ENCODE measurements at places on chromosomes 1 and 21.

- H3K4me1 ChIP-seq = peaks cover 24% of the 10 kb centered on the region
- H3K27ac ChIP-seq = peak overlapping the region; percentile 99
- peak overlapping the region; percentile 83 for H3K4me3 ChIP-seq
- no peaks in the 10 kb centered on the region for H3K27me3 ChIP-seq
- DNase-seq = peak; percentile 97
Measured at GRCh38 chr1:77978293-77978968, 441 bp downstream of the FUBP1 start.

- H3K27me3 ChIP-seq = peaks cover 3% of the 10 kb centered on the region
- no peak overlapping the region for H3K4me3 ChIP-seq
- no peak for DNase-seq
- H3K36me3 ChIP-seq = no peaks in the 10 kb centered on the region
Measured at GRCh38 chr1:207988326-207989165, 77.6 kb upstream of the CD34 start.

DNA sequence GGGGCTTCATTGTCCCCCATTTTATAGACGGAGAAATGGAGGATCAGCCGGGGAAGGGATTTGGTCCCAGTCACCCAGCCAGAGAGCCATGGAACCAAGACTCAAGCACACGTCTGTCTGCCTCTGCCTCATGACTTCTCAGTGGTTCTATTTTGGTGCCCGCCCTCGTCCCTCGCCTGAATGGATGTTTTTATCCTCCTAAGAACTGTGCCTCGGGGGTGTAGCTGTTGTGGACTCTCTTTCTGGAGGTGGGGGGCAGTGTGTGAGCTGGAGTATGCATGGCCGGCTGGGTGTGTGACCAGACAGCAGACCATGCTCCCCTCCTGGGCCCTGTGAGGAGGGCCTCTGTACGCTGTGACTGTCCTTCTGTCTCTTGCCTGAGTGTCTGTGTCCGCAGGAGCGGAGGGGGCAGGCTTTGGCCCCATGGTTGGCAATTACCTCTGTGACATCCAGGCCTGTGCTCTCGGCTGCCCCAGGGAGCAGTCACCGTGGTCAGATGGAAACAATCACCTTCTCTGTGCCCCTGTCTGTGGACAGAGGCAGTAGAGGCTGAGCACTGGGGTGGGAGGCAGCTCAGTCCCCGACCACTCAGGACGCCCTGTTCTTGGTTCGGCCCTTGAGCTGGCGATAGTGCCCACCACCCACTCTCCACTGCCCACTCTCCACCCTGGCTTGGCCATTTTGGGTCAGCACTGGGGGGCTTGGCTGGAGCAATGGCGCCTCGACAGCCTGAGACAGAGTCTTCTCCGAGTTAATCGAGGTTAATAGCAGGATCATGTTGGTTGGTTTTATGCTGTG lies 20.4 kb downstream of the WNT4 start:
- H3K27ac ChIP-seq = peak overlapping the region; percentile 22
- no peaks in the 10 kb centered on the region for H3K27me3 ChIP-seq

- H3K4me3 ChIP-seq = no peak overlapping the region
- no peaks in the 10 kb centered on the region for H3K27me3 ChIP-seq
- DNase-seq = no peak
- H3K27ac ChIP-seq = no peak overlapping the region
Measured at GRCh38 chr1:243799908-243800307, 50.1 kb downstream of the AKT3 start.

DNA sequence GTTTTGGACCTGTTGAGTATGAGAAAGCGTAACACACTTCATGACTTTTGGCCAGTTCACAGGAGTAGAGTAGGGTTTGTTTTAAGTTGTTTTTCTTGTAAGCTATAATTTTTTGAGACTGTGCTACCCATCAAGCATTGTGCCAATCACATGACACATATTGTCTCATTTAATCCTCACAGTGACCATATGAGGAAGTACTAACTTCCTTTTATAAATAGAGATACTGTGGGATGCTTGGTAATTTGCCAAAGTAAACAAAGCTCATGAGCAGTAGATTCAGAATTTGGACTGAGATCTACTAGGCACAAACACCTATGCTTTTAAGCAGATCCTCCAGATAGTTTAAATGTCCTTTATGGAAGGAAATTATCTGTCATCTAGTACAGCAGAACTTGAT lies 178.3 kb downstream of the CACNA1E start:
- DNase-seq = no peak
- H3K27ac ChIP-seq = no peak overlapping the region
- peaks cover 6% of the 10 kb centered on the region for H3K27me3 ChIP-seq
- H3K4me1 ChIP-seq = no peaks in the 10 kb centered on the region
- no peak overlapping the region for H3K4me3 ChIP-seq

DNA sequence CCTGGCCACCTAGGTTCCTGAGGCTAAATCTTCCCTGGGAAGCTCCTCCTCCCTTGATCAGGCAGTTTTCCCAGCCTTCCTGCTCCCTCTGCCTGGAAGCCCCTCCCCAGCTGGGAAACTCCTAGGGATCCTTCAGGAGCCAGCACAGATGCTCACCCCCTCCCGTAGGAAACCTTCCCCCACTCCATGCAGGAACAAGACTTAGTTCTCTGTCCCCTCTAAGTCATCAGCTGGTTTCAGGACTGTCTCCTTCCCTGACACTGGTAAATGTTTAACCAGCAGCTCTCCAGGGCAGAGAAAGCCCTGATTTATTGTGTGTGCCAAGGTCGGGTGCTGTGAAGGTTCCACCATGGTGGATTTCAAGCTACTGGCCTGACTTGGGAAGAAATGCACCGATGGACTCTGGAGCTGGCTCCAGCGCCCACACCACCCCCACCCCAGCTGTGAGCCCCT lies 25.0 kb downstream of the TTC39A start:
- H3K4me1 ChIP-seq = no peaks in the 10 kb centered on the region
- no peaks in the 10 kb centered on the region for H3K27me3 ChIP-seq
- no peak for DNase-seq
- H3K27ac ChIP-seq = no peak overlapping the region
- H3K36me3 ChIP-seq = no peaks in the 10 kb centered on the region

DNA sequence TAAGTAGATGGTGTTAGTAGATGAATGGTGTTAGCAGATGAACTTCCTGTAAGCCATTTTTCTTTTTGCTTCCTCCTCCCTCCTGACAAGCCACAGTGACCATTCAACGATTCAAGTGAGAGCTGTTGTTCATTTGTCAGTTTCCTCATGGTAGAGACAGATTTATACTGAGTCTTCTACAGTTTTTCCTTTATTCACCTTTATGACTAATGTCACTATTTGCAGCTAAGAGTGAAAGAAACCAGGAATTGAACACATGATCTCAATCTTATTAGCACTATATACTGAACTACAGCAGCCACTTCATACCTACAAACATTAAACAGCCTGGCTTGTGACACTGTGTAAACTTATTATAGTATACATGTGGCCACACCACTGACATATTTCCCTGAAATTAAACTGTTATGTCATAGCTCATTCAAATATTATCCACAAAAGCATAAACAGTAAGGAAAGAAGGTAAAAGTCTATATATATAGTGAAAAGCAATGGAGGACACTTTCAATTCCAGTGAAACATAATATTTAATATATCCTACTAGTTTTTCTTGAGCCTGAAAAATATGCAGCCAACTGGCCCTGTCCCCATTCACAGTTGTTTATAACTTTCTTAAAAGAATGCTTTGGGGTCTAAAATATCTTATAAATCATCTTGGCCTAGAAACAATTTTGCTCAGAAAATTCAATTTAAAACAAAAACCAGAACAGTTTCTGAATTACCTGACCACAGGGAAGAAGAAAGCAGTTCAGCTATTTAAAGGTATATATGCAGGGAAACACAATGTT lies 566.9 kb upstream of the ZRANB2 start:
- no peaks in the 10 kb centered on the region for H3K4me1 ChIP-seq
- H3K36me3 ChIP-seq = no peaks in the 10 kb centered on the region
- no peak for DNase-seq
- no peak overlapping the region for H3K27ac ChIP-seq

- H3K4me1 ChIP-seq = no peaks in the 10 kb centered on the region
- DNase-seq = no peak
- H3K4me3 ChIP-seq = no peak overlapping the region
Measured at GRCh38 chr1:114062477-114063099, 83.3 kb downstream of the OLFML3 start.

- no peak for DNase-seq
- H3K4me1 ChIP-seq = peaks cover 23% of the 10 kb centered on the region
- no peak overlapping the region for H3K27ac ChIP-seq
- H3K36me3 ChIP-seq = no peaks in the 10 kb centered on the region
- H3K27me3 ChIP-seq = no peaks in the 10 kb centered on the region
Measured at GRCh38 chr1:194358208-194358581, 1171.8 kb upstream of the B3GALT2 start.

- DNase-seq = no peak
- peak overlapping the region; percentile 3 for H3K27ac ChIP-seq
- H3K36me3 ChIP-seq = peaks cover 21% of the 10 kb centered on the region
- no peak overlapping the region for H3K4me3 ChIP-seq
Measured at GRCh38 chr1:114564141-114564540, 17.3 kb downstream of the BCAS2 start.

DNA sequence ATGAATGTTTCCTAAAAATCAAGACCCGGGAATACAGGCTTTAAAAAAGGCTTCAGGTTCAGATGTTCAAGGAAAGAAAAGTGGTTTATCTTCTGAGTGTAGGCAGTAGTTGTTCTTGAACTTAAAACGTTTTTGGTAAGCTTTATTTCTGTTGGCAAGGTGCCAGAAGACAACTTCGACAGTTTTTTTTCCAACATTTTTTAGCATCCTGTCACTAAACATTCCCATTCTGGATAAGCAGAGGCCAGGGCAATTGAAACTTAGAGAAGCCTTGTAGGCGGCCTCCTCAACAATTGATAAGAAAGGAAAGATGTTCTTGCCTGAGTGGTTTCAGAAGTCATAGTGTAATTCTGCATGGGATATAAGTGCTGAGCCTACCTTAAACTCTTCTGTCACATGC lies 66.7 kb downstream of the PATJ start:
- H3K27me3 ChIP-seq = no peaks in the 10 kb centered on the region
- H3K36me3 ChIP-seq = peaks cover 7% of the 10 kb centered on the region
- no peak for DNase-seq

- H3K27me3 ChIP-seq = no peaks in the 10 kb centered on the region
- peaks cover 30% of the 10 kb centered on the region for H3K36me3 ChIP-seq
- DNase-seq = no peak
- H3K4me3 ChIP-seq = no peak overlapping the region
- H3K4me1 ChIP-seq = no peaks in the 10 kb centered on the region
- no peak overlapping the region for H3K27ac ChIP-seq
Measured at GRCh38 chr1:151888972-151889570, 20.2 kb downstream of the THEM4 start.

GRCh38 chr1:53431244-53431643 lies 28.0 kb upstream of the DMRTB1 start:
- no peaks in the 10 kb centered on the region for H3K36me3 ChIP-seq
- no peaks in the 10 kb centered on the region for H3K4me1 ChIP-seq
- no peak overlapping the region for H3K4me3 ChIP-seq
- no peaks in the 10 kb centered on the region for H3K27me3 ChIP-seq

GRCh38 chr1:12666141-12666735 lies 22.4 kb downstream of the AADACL4 start:
- no peak overlapping the region for H3K27ac ChIP-seq
- H3K27me3 ChIP-seq = peaks cover 4% of the 10 kb centered on the region
- DNase-seq = peak; percentile 54
- no peaks in the 10 kb centered on the region for H3K4me1 ChIP-seq

DNA sequence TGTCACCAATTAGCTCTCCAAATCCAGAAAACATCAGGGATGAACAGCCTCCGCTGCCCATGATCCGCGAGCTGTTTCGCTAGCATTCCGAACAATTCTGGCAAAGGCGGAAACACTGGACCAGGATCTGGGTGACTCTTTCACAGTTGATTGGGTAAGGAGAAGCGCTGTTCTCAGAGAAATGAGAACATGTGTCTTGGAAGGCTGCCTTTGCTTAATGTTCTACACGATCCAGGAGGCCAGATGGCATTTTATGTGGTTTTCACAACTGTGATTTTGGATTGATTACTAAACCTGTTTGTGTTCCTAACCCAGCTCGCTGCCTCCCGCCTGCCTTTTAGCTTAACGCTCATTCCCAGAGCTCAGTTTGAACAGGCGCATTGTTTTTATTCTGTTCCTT lies 144.0 kb downstream of the KIF26B start:
- no peaks in the 10 kb centered on the region for H3K36me3 ChIP-seq
- peak overlapping the region; percentile 68 for H3K27ac ChIP-seq
- peak; percentile 45 for DNase-seq
- H3K4me1 ChIP-seq = peaks cover 39% of the 10 kb centered on the region
- H3K4me3 ChIP-seq = no peak overlapping the region

GRCh38 chr1:184684285-184685074 lies 70.2 kb downstream of the EDEM3 start:
- H3K4me3 ChIP-seq = no peak overlapping the region
- H3K4me1 ChIP-seq = no peaks in the 10 kb centered on the region
- no peak overlapping the region for H3K27ac ChIP-seq
- no peaks in the 10 kb centered on the region for H3K36me3 ChIP-seq
- DNase-seq = no peak

- H3K4me1 ChIP-seq = no peaks in the 10 kb centered on the region
- H3K27ac ChIP-seq = no peak overlapping the region
- peaks cover 5% of the 10 kb centered on the region for H3K27me3 ChIP-seq
- peak; percentile 46 for DNase-seq
- no peak overlapping the region for H3K4me3 ChIP-seq
Measured at GRCh38 chr1:18575620-18576019, 55.0 kb upstream of the PAX7 start.

GRCh38 chr1:86951430-86951829 lies 37.0 kb downstream of the HS2ST1 start:
- H3K27ac ChIP-seq = no peak overlapping the region
- H3K27me3 ChIP-seq = no peaks in the 10 kb centered on the region
- DNase-seq = no peak

- no peak overlapping the region for H3K4me3 ChIP-seq
- peak; percentile 72 for DNase-seq
- H3K27ac ChIP-seq = peak overlapping the region; percentile 43
- peaks cover 7% of the 10 kb centered on the region for H3K36me3 ChIP-seq
- no peaks in the 10 kb centered on the region for H3K27me3 ChIP-seq
Measured at GRCh38 chr1:245585252-245585959, 430.6 kb downstream of the KIF26B start.

- peak; percentile 58 for DNase-seq
- no peak overlapping the region for H3K27ac ChIP-seq
- no peak overlapping the region for H3K4me3 ChIP-seq
- no peaks in the 10 kb centered on the region for H3K36me3 ChIP-seq
- no peaks in the 10 kb centered on the region for H3K27me3 ChIP-seq
Measured at GRCh38 chr21:29077651-29078090, 4.2 kb upstream of the CCT8 start.

DNA sequence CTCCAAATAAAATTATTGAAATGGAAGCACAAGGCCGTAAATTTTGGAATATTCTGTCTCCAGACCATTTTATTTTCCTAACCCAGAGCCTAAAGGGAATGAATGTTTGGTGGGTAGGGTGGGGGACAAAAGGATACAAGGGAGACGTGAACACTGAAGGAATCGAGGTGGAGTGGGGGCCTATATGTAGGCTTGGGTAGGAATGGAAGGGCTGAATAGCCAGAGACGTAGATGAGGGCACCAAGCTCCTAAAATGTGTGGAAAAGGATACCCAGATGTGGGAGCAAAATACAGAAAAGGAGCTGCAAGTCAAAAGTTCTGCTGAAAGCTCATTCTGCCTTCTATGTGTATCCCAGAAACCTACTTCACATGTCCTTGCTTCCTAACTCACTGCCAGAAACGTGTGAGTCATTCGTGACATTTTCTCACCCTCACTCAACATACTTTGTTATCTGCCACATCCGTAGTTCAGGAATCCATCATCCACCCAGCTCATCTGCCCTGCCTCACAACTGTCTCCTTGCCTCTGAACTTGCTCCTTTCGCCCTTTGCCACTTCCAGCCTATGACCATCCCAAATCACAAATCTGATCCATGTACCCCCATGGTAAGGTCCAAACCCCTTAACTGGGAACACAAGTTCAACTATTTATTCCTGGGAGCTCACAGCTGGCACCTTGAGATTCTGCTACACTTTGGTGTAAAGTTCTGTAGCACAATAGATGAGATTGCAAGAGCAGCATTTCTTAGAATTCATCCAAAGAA lies 84.1 kb upstream of the PRDX6 start:
- peak; percentile 88 for DNase-seq
- no peaks in the 10 kb centered on the region for H3K27me3 ChIP-seq
- peaks cover 9% of the 10 kb centered on the region for H3K4me1 ChIP-seq
- no peak overlapping the region for H3K27ac ChIP-seq

Data from cardiac muscle cell (in vitro differentiated cells and primary cell).